ENCODE measurements at places on chromosomes 4 and X. TPM values are rescaled to one million over a fixed set of nuclear protein-coding genes. Genes with fewer than 3 reads are reported as not detected.
A peak's percentile ranks its signal among the peaks of the same experiment; 100 is the strongest.

The ZRSR2 gene
- 18.7 TPM for polyA plus RNA-seq

The TMPRSS11B gene
- polyA plus RNA-seq, result not detected

The FGFBP2 gene
- polyA plus RNA-seq, result 0.62 TPM

The HSFX4 gene
- not detected for polyA plus RNA-seq

DNA sequence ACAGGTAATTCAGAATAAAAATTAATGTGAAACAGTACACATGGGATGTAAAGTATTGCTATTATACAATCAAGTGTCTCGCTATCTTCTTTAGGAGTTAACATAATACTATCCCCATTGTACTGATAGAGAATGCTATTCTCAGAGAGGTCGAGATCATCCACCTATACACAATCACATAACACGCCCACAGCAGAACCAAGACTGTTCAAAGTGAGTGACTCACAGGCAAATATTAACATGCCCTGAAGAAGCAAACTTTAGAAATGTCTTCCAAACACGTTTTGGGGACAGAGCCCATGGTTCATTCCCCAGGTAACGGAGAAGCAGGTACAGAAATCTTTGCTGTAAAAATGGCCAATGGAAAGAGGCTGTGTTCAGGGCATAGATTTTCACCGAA lies 50.1 kb upstream of the PHKA2 start:
- no peak for DNase-seq
- H3K4me3 ChIP-seq, result no peak overlapping the region
- no peaks in the 10 kb centered on the region for H3K27me3 ChIP-seq

- no peak overlapping the region for H3K4me3 ChIP-seq
- no peaks in the 10 kb centered on the region for H3K27me3 ChIP-seq
- peaks cover 29% of the 10 kb centered on the region for H3K36me3 ChIP-seq
- no peaks in the 10 kb centered on the region for H3K4me1 ChIP-seq
Measured at GRCh38 chr4:153283260-153283659, 61.2 kb upstream of the MND1 start.

DNA sequence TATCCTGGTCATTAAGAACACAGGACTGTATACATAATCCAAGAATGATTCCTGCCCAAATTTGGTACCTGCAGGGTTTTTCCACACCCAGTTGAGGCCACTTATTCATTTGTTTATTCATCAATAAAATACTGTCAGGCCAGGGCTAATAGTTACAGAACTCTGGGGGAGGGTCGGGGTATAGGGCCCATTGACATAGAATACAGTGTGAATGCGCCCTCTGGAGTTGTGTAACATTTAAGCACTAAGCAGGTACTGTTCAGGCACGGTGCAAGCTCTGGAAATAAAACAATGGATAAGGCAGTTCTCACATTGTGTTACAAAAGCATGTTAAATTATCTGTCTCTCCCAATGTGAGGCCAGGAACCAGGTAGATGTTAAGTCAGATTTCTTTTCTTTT lies 30.8 kb upstream of the LRBA start:
- DNase-seq, result peak; percentile 21
- no peak overlapping the region for H3K4me3 ChIP-seq
- H3K36me3 ChIP-seq, result no peaks in the 10 kb centered on the region
- H3K27ac ChIP-seq, result no peak overlapping the region
- no peaks in the 10 kb centered on the region for H3K27me3 ChIP-seq

DNA sequence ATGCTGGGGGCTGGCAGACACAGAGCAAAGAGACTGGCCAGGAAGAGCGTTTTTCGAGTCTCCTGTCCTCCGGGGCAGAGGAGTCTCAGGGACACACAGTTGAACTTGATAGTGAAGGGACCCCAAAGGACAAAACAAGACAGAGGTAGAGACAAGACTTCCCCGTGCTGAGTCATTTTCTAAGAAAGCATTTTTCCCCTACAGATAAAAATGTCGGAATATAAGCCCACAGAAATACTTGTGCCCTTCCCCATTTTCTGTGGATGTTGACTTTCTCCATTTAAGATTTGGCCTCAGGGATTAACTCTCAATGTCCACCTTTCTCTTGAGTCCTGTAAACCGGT lies 523 bp upstream of the BTK start:
- no peak overlapping the region for H3K4me3 ChIP-seq
- peaks cover 9% of the 10 kb centered on the region for H3K27me3 ChIP-seq
- peaks cover 4% of the 10 kb centered on the region for H3K4me1 ChIP-seq
- no peak overlapping the region for H3K27ac ChIP-seq
- no peak for DNase-seq

DNA sequence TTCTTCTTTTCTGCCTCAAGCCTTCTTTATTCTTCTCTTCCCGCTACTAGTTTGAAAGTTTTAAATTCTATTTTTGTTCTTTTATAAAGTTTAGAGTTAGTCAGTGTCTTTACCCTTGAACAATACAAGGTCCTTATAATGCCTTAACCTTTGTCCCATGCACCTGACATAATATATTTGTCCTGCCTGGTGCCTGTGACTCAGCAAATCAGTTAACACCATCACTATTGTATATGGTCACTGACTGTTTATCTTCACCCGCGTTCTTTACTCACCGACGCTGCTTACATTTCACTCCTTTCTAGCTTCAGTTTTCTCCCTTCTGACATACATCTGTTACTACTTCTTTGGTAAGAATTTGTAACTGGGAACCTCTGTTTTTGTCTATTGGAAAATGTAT lies 5.7 kb downstream of the SMIM20 start:
- peaks cover 9% of the 10 kb centered on the region for H3K4me1 ChIP-seq
- peaks cover 9% of the 10 kb centered on the region for H3K36me3 ChIP-seq

- no peak overlapping the region for H3K27ac ChIP-seq
- H3K4me1 ChIP-seq, result peaks cover 23% of the 10 kb centered on the region
Measured at GRCh38 chr4:153499005-153499404, 32.8 kb downstream of the TMEM131L start.

DNA sequence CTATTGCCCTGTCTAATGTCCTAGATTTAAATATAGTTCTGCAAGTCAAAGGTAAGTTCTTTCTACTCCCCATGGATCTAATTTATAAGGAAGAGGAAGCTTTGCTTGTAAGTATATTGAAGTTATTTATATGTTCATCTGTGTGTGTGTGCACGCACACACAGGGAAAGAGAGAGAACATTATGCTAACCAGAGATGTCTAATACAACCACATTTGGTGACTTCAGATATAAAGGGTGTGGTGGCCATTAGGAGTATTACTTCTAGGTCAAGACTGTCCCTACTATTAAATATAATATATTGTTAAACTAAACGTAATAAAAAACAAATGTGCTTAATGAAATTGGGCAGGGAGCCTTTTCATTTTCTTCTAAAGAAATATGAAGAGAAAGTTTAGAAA lies 4.1 kb downstream of the DCK start:
- DNase-seq, result no peak
- H3K27me3 ChIP-seq, result no peaks in the 10 kb centered on the region
- H3K4me1 ChIP-seq, result peaks cover 7% of the 10 kb centered on the region
- H3K27ac ChIP-seq, result no peak overlapping the region
